ENCODE measurements at places on chromosomes 5 and 9.

GRCh38 chr5:179275941-179276837, 69.1 kb downstream of the ADAMTS2 start:
- DNase-seq: no peak

DNA sequence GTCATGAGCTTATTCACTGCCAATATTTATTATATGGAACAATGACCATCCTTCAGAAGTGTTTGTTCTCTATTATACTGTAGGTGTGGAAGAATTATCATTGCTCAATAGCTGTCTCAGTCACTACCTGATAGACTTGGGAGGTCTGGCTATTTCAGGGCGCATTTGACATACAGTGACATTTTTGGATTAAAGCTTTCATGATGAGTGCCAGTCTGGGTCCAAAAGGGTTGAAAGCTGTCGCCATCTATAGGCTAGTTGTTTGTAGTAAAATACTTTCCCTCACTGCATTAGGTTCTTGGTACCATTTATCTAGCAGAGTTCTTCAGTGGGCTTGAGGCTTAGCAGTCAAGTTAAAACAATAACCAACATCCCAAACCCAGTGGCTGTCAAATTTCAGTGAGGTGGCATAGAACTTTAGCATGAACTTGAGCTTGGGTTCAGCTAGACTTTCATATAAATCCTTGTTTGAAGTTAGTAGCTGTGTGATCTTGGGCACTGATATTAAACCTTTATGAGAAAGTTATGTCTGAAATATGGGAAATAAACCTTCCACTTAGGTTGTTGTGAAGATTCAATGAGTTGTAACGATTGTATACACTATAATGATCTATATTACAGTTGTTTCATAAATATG, 110.5 kb upstream of the CDKN2B start:
- DNase-seq: no peak

- DNase-seq: peak; percentile 27
Measured at GRCh38 chr5:7245121-7245651, 150.8 kb upstream of the ADCY2 start.

GRCh38 chr5:64792469-64792868, 23.7 kb downstream of the CWC27 start:
- no peak for DNase-seq

DNA sequence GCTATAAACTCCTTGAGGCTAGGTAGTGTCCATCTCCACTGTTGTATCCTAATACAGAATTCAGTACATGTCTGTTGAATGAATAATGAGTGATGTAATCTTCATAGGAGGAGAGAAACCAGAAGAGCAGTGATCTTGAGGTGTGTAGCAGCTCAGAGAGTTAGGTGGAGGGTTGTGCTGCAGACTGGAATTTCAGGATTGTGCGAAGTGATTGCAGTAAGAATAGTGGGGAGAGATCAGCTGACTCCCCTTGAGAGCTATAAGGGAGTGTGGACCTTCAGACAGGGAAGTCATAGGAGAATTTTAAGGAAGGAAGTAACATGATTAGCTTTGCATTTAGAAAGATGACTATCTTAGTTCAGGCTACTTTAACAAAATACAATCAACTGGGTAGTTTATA, 4.4 kb downstream of the SNX24 start:
- DNase-seq: peak; percentile 62

GRCh38 chr9:69279084-69279731, 45.8 kb upstream of the ENTREP1 start:
- no peak for DNase-seq

GRCh38 chr9:121921444-121921843, 171.7 kb downstream of the TTLL11 start:
- no peak for DNase-seq

DNA sequence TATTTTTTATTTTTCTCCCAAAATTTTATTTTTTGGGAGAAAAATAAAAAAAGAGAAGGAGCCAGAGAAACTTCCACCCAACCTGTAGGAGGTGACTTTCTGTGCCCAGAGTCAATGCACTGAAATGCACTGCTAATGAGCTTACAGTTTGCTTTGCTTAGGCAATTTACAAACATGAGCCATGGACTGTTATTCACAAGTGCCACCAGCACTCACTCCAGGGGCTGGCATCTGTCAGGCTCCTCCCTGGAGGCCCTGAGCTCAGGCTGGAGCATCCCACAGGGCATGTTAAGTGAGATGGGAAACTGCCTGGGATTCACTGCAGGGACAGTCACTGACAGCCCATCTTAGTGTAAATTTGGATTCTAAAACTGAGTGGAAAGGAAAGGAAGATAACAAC, 74.9 kb downstream of the FANCC start:
- DNase-seq: no peak

- no peak for DNase-seq
Measured at GRCh38 chr5:36875051-36875789, 1.3 kb upstream of the NIPBL start.

GRCh38 chr9:757246-757881, 84.1 kb upstream of the DMRT1 start:
- DNase-seq: no peak

All from epithelial cell of prostate (primary cell).